ENCODE measurements at places on chromosomes 6 and 20. TPM values are rescaled to one million over a fixed set of nuclear protein-coding genes. Genes with fewer than 3 reads are reported as not detected.

The PNISR gene
- total RNA-seq: 110 TPM

The SLC17A2 gene
- not detected for total RNA-seq

The MAPK13 gene
- total RNA-seq: 0.08 TPM

The ARHGAP40 gene
- total RNA-seq: not detected

The TINAG gene
- total RNA-seq: not detected

The NRSN2 gene
- total RNA-seq: 13.2 TPM

The MYCT1 gene
- total RNA-seq: not detected

The MYMX gene
- total RNA-seq: 116 TPM

The TMEM244 gene
- not detected for total RNA-seq

The MDFI gene
- 176 TPM for total RNA-seq

The MYO6 gene
- 6.9 TPM for total RNA-seq

The ARFGEF3 gene
- total RNA-seq: 8.8 TPM

The MOCS1 gene
- total RNA-seq: 7.3 TPM

The CSNK2A1 gene
- total RNA-seq: 200 TPM

The CARMIL1 gene
- 0.73 TPM for total RNA-seq

The DEFB124 gene
- not detected for total RNA-seq

The CCM2L gene
- total RNA-seq: 1.2 TPM

The SPATA25 gene
- 2.1 TPM for total RNA-seq

The CLVS2 gene
- not detected for total RNA-seq

Measured in SJCRH30 (cell line).